GM18507 (cell line): ENCODE measurements at places on chromosomes 12 and 14.

GRCh38 chr14:75499084-75499875 lies 23.0 kb upstream of the BATF start:
- no peak for DNase-seq

GRCh38 chr12:39533951-39534350 lies 85.7 kb downstream of the ABCD2 start:
- DNase-seq = no peak

- no peak for DNase-seq
Observed at GRCh38 chr14:70934084-70934483, 26.8 kb downstream of the PCNX1 start.

GRCh38 chr14:104523546-104523935 lies 56.0 kb upstream of the C14orf180 start:
- DNase-seq = no peak

DNA sequence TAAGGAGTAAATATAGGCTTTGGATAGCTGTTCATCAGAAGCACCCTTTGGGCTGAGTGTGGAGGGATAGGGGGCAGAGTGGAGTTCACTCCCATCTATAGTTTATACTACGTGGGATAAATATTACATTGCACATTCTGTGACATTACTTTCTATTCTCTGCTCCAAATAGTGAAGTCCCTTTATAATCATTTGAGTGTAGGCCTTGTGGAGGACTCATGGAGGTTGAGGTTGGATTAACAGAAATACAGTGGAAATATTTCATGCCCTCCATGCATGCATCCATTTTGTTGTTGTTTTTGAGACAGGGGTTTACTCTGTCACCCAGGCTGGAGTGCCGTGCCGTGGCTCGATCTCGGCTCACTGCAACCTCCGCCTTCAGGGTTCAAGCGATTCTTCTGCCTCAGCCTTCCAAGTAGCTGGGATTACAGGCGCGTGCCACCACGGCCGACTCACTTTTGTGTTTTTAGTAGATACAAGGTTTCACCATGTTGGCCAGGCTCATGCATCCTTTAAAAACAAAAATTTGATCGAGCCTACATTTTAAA lies 1.4 kb downstream of the CHPT1 start:
- no peak for DNase-seq

GRCh38 chr12:72468505-72468904 lies 196.3 kb downstream of the TRHDE start:
- DNase-seq = no peak

GRCh38 chr12:56154246-56154771 lies 1.9 kb downstream of the MYL6B start:
- DNase-seq = no peak

DNA sequence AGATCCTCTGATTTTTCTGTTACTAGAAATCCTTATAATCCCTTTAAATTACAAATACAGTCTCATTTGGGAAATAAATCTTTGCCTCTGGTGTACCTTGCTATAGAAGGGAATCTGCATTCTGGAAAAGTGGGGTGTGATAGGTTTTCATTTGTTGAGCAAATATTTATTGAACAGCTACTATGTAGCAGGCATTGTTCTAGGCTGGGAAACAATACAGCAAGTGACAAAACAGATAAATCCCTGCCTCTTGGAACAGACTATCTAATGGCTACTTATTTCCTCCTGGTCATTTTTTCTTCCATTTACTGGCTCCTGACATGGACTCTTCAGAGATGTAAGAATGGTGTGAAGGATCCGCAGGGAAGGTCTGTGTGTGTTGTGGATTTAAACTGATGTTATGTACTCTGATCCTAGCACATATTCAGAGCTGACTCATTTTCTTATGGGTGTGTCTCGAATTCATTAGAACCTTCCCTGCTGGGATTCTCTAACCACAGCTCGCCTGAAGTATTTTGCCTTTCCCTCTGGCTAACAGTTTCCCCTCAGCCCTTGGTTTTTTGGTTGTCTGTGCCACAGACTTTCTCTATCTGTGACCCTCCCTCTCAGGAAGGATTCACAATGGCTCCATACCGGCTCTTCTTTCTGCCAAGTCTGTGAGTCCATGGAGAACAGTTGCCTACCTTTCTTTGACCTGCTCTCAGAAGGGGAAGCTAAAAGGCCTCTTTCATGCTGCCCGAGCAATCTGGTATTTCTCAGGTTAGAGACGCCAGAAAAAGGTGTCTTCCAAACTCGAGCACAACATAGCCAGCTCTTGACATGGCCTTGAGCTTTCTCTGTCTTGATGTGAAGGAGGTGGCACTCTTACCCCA lies 53.7 kb downstream of the TMTC2 start:
- no peak for DNase-seq

DNA sequence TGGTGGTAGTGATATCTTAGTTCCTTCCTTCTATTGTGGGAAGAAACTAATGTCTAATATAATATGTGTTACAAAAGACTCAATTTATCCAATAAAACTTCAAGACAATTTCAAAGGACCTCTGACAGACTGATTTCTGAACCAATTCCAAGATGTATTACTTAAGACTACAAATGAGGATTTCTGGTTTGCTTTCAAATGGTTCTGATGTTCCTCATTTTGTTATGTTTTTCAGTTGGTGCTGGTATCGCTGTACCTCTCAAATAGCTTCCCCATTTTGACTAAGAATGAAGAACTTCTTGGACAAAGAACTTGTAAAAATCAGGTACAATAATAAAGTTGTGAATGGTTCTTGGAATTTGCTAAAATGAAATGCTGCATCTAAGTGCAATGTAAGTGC lies 19.4 kb upstream of the MBIP start:
- no peak for DNase-seq
